ENCODE measurements at places on chromosomes 12 and 14.

DNA sequence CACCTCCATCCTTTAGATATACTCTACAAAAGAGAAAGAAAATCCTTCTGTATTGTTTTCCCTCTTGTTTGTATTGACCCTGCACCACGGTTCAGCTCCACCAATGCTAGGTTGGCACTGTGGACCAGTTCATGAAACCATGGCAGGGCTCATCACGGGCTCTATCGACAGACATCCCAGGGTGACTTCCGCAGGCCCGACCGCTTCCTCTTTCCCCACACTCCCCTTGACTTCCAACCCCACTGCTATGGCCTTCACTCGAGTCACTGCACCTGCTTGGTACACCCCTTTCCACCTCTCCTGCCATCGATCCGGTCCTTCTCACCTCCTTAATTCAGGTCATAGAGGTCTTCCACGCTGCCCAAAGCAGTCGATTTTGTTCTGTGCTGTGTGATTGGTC is 21.2 kb upstream of the AKAP5 start:
- no peak for DNase-seq

DNA sequence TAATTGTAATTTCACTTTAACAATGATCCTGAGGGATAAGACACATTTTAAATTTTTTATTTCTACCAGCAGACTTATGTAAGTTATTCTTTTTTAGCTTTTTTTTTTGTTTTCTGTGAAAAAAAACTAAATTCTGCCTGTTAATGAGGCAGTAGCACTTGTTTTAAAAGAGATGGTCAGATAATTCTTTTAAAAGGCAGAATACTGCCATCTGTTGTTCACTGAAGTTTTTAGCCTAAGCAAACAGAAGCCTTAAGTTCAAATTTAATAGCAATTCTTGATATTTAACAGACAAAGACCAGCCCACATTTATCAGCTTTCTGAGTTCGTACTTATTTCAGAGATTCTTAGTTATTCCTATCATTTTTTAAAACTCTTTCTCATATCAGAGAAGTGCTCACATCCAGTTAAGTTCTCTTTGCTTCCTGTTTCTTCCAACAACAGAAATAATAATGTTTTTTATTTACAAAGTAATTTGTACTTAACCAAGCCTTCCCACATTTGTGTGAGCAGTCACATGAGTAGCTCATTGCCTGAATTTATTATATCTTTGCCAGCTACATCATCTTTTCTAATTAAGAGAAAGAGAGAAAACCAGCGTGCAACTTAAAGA is 93.4 kb upstream of the SLCO1C1 start:
- peak; percentile 59 for DNase-seq

DNA sequence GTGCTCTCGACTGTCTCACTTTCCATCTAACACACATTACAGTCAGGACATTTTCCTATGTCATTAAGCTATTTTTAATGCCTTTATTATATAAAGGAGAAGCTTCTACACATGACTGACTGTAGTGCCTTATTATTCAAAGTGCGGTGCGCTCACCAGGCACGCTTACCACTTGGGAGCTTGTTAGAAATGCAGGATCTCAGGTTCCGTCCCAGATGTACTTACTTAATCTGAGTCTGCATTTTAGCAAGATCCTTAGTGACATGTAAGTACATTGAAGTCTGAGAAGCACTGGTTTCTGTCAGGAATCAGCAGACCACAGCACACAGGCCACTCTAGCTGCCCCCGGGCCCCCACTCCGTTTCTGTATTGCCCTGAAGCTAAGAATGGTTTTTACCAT is 44.7 kb upstream of the MDM1 start:
- no peak for DNase-seq

- DNase-seq: no peak
Observed at GRCh38 chr14:23209651-23210423, 26.4 kb upstream of the SLC7A8 start.

- DNase-seq: no peak
Observed at GRCh38 chr14:68734231-68734732, 58.6 kb downstream of the ZFP36L1 start.

DNA sequence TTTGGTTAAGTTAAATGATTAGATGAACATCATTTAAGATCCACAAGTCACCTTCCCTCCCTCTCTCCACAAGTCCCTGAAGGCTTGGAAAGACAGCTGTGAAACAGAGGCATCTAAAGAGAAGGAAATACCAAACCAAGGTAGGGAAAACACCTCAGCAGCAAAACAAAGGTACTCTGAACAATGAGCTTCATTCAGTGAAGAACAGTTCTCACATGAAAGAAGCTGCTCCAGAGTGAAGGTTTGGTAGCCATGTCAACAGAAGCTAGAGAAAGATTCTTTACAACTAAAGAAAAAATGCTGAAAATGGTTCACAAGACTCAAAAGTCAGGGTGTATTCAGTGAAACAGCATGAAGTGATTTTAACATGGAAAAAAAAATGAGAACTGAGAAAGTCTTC is 69.4 kb downstream of the FGD6 start:
- DNase-seq: peak; percentile 15

- DNase-seq: peak; percentile 88
Observed at GRCh38 chr12:101697197-101697929, at the start of gene CHPT1. CHPT1 (plus strand) TSS chr12:101697640; CDS start chr12:101697862, 222 bp downstream.

DNA sequence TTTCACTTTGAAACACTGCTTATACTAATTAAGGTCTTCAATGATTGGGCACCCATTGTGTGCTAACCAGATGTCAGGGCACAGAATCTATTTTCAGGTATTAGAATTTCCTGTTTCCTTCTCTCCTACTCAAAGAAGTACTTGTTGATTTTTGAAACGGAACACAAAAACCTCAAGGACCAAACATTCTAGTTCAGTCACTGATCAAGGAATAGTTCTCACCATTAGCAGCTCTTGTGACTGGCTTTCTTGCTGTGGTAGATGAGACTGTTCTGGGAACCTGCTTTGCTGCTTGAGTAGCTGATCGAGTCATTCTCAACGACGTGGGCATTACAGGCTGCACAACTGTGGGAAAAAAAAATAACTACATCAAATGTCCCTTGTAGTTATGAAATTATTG is 11.0 kb downstream of the DLGAP5 start:
- no peak for DNase-seq

GRCh38 chr12:33770652-33771051 is 251.6 kb upstream of the ALG10 start:
- DNase-seq: no peak

GRCh38 chr14:78486081-78486480 is 315.9 kb downstream of the NRXN3 start:
- DNase-seq: no peak

GRCh38 chr12:7190268-7191055 is 976 bp downstream of the PEX5 start:
- peak; percentile 8 for DNase-seq

DNA sequence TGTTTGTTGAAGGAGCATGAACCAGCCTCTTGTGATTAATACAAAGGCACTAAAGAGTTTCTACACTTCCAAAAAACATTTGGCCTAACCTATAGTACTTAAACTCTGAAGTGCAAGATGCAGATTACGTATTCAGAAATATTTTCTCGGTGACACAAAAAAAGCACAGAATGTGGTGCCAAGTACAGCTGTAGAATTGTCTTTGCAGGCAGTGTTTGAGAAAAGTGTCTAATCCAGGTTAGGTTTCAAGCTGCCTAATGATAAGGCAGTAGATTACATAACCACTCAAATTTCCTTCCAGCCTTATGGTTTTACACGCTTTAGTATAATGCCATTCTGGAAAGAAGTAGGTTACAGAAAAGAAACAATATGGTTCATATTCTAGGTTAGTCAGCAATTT is 205.2 kb downstream of the KLHL28 start:
- DNase-seq: no peak

DNA sequence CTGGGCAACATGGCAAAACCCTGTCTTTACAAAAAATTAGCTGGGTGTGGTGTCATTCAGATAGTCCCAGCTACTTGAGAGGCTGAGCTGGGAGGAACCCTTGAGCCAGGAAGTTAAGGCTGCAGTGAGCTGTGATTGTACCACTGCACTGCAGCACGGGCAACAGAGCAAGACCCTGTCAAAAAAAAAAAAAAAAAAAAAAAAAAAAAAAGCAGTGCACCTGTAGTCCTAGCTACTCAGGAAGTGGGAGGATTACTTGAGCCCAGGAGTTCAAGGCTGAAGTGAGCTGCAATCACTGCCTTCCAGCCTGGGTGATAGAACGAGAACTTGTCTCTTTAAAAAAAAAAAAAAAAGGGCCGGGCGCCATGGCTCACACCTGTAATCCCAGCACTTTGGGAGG is 5.6 kb downstream of the REM2 start:
- no peak for DNase-seq

- peak; percentile 48 for DNase-seq
Observed at GRCh38 chr14:103188810-103189480, 65.7 kb downstream of the TNFAIP2 start.

- no peak for DNase-seq
Observed at GRCh38 chr14:68951800-68952530, 27.1 kb downstream of the ACTN1 start.

DNA sequence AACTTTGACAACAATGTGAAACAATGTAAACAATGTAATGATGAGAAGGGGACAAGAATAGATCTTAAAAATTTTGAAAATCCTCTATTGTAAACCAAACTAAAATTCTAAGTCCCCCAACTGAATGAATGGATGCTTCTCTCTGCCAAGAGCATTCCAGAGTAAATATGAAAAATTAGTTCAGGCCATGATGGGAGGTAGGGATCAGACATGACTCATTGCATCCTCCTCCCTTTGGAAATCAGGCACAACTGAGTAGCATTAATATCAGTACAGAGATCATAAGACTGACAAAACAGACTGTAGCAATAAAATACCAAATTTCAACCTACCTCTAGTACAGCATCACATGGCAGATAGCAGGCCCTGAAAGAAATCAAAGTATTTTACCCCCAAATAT is 559.9 kb downstream of the C12orf50 start:
- DNase-seq: peak; percentile 3

DNA sequence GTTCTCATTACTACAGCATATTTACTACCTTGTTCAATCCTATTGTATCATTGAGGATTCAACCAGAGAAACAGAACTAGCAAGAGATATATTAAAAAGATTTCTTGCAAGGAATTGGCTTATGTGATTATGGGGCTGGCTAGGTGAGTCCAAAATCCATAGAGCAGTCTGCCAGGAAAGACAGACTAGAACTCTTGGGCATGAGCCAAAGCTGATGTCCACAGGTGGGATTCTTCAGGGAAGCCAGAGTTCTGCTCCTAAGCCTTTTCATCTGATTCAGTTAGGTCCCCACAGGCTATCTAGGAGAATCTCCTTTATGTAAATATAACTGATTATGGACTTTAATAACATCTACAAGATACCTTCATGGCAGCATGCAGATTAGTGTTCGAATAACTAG is 26.0 kb downstream of the PELI2 start:
- no peak for DNase-seq

Data from eye (tissue), 1 donor.